ENCODE measurements at places on chromosomes 13 and 19.

DNA sequence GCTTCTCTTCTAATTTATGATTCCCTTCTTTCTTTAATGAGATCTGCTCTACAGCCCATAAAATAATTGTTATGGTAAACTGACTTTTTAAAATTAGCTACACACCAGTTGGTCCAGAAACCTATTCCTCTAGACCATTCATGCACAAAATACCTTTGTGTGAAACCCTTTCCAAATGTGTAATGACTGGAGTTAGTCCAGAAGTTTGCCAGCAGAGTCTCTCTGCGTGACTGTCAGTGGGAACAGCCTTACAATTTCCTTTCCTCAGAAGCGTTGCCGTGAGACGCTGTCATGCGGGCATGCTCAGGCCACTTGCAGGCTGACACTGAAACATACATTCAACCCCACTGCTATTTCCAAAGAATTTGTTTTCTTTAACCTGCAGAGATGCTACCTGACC, 965.2 kb downstream of the PCDH9 start:
- no peak for DNase-seq

- DNase-seq = no peak
Observed at GRCh38 chr13:36915896-36916640, 4.0 kb downstream of the SMAD9 start.

GRCh38 chr19:49110567-49110966, 3.6 kb upstream of the LIN7B start:
- no peak for DNase-seq

GRCh38 chr13:102599426-102600012, 2.7 kb downstream of the TPP2 start:
- no peak for DNase-seq

DNA sequence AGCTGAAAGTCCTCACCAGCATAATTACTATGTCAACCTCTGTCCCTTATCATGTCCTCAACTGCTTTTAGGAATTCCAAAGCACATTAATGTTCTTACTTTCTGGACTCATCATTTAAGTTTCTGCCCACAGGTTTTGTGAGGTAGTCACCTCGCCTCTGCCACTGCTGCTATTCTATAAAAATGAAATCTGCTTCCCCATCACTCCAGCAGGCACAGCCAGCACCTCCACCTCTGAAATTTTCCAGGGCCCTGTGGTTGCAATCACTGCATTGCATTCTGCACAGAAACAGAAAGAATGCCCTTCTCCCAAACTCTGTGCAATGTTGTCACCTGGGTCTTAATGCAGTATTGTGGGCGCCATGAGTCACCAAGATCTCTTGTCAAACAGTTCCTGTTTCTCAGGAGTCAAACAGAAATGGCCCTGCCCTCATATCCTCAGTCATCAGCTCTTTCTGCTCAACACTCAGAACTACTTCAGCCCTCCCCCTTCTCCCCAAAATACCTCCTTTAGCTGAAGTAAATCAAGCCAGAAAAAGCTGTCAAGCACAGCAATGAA, 529.2 kb upstream of the NBEA start:
- no peak for DNase-seq

GRCh38 chr19:48989701-48990291, 3.3 kb downstream of the GYS1 start:
- DNase-seq = no peak

GRCh38 chr19:40059624-40060023, 3.6 kb upstream of the ZNF780B start:
- no peak for DNase-seq

DNA sequence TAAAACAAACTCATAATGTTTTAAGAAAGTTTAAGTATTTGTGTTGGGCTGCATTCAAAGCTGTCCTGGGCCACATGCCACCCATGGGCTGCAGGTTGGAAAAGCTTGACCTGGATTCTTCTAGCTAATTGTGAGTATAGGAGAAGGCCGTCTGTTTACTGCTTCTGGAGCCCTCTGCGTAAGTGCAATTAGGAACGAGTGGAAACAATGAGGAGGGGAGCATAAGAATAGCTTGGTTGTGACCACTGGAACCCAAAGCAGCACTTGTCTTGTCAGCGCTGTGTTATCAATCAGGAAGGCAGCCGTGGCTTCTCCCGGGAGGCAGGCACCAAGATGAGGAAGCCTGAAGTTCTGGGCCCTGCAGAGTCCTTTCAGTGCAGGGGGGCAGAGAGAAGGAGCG, 110.4 kb upstream of the MBNL2 start:
- no peak for DNase-seq

DNA sequence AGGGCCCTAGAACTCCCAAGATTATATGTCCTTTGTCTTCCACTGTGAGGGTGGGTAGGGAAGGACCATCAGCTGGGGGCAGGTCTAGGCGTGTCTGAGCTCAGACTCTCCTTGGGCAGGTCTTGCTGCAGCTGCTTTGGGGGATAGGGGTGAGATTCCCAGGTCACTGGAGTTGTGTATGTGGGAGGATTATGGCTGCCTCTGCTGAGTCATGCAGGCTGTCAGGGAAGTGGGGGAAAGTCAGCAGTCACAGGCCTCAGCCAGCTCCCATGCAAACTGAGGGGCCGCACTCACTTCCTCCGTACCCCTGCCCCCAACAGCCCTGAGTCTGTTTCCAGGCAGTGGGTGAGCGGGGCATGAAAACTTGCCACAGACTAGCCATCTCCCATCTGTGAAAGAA, 600.8 kb downstream of the DIAPH3 start:
- DNase-seq = no peak

DNA sequence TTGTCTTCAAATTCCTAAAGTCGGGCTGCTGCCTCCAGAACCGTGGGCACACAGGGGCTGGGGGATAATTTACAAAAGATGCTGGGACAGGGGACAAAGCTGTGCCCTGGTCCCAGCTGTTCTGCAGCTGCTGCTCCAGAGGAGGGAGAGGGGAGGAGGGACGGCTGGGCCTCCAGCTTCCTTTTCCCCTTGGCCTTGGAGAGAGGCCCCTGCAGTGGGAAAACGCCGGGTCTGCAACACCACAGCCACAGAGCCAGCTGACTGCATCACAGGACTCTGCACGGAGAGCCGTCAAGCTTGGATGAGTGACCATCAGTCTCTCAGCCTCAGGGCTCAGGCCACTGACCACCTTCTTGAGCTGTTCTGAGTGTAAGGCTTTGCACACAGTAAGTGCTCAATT, 6.1 kb downstream of the DOCK6 start:
- peak; percentile 84 for DNase-seq

- DNase-seq = no peak
Observed at GRCh38 chr19:31264041-31264778, 85.0 kb downstream of the TSHZ3 start.

DNA sequence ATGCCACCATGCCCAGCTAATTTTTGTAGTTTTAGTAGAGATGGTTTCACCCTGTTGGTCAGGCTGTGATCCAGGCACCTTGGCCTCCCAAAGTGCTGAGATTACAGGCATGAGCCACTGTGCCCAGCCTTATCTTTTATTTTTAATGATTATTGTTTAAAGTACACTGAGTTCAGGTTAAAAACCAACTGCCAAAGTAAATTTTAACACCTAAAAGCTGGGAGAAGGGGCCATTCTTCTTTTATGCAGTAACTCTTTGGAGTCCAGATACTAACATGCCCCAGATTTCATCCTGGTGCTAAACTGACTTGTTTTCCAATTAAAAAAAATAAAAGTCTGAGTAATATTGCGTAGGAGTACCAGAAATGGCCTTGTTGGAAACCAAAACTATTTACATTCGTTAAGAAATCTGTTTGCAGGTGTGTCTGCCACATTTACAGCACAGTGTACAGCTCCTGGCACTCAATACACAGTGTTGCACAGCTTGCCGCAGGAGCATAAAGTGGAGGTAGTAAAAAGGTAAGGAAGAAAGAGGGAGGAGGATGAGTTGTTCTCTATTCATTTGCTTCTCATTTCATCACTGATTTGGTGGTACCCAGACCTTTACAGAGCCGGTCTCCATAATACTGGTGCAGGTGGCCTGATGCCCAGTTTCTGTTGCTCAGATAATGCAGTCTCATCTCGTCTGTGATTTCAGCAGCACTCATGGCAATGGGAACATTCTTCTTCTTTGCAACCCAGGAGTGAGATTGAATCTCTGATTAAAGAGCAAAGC, 108.9 kb downstream of the PCCA start:
- DNase-seq = no peak

- no peak for DNase-seq
Observed at GRCh38 chr13:98888222-98888889, 89.5 kb downstream of the DOCK9 start.

- DNase-seq = no peak
Observed at GRCh38 chr13:42181381-42181953, 90.5 kb upstream of the AKAP11 start.

GRCh38 chr13:85261757-85262346, 537.4 kb downstream of the SLITRK6 start:
- DNase-seq = no peak

DNA sequence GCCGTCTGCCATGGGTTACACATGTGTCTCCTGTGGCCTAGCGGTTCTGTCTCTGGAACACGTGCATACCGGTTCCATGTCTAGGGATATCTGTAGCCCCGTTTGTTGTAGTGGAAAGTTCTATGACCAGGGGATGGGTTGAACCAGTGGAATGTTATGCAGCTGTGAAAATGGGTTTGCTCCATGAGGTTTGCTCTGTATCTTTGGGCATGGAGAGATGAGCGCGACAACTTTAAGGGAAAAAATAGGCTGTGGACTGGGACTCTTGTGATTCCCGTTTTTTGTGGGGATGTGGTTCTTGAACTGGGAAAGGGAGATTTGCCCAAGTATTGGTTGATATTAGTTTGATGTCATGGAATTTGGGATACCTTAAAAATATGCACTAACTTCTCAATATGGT, 120.4 kb downstream of the KDM4B start:
- no peak for DNase-seq

GRCh38 chr13:27036236-27036981, 135.2 kb downstream of the USP12 start:
- DNase-seq = no peak

DNA sequence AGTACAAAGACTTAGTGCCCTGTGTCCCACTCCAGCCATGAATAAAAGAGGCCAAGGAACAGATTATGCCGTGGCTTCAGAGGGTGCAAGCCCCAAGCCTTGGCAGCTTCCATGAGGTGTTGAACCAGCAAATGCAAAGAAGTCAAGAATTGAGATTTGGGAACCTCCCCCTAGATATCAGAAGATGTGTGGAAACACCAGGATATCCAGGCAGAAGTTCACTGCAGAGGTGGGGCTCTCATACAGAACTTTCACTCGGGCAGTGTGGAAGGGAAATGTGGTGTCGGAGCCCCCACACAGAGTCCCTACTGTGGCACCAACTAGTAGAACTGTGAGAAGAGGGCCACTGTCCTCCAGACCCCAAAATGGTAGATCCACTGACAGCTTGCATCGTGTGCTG, 2421.4 kb downstream of the PCDH9 start:
- DNase-seq = no peak

DNA sequence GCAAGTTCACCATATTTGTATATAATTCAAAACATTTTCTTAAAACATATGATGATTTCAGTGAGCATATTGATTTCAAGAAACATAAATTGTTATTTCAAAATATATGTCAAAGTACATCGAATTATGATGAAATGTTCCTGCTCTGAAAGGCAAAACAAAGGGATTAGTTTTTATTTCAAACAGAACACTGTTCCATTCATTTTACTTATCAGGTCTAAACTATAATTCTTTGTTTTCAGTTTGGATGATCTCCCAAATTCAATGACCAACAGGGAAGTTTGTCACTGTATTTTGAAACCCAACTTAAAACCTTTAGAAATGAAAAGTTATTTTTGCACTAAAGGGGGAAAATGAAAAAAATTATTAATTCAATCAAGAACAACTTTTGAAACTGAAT, 610.2 kb downstream of the SLITRK1 start:
- DNase-seq = no peak

DNA sequence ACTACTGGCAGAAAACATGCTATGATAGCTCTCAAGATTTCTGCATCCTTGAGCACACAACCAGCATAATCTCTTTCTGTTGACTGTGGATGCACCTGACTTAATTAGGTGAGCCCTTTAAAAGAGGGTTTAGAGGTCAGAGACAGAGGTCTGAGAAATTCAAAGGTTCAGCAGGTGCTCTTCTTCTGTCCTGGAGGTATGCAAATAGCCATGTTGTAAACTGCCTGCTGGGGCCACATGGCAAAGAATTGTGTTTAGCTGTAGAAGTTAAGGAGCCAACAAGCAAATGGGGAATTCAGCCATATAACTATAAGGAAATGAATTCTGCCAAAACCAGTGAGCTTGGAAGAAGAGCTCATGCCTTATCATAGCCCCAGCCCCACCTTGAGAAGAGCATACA, 11.6 kb upstream of the DCLK1 start:
- no peak for DNase-seq

GRCh38 chr13:31499274-31499673, 240.1 kb upstream of the RXFP2 start:
- DNase-seq = no peak

DNA sequence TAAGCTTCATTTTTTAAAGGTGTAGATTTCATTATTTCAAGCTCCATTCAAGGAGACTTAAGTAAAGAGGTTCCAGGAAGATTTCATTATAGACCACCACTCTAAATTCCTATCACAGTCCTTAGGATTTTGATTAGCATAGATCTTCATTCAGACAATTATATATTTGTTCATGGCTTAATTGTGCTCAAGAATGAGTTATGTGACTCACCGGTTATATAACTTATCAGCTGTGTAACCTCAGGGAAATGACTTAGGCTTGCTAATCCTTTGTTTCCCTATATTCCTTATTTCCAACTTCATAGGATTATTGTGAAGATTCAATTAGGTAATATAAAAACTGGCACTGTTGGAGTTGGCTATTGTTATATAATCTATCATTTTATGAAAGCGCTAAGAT, 632.8 kb upstream of the SPRY2 start:
- DNase-seq = no peak

DNA sequence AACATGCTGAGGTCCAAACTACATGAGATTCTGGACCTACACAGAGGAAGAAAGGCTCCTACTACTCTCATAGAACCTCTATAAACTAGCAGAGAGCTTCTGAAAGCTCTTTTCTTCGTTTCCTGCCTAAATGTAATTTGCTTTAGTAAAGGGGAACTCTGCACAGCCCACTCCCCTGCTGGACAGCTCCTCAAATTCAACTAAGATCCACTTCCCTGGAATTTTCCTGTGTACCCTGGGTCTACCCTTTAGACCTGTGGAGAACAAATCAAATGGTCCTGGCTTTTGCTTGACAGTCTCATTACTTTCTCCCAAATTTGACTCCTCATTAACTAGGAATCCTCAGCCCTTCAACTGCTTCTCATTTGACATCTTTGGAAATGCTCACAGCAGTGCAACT, 3.5 kb upstream of the DCLK1 start:
- DNase-seq = no peak

DNA sequence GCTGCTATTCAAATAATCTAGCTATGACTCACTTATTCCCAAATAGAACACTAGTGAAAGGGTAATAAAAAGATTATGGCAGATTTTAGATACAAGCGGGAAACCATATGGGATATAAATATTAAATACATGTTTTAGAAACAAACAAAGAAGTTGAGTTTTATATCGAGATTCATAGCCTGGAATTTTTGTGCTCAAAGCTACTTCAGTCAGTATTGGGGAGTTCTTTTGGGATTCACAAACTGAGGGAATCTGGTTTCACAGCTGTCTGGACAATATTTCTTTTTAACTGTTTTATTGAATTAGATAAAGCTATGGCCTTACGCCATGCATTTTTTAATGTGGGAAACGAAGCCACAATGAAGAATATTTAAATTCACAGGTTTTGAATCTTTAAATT, 257.1 kb upstream of the PCDH20 start:
- DNase-seq = no peak
